ENCODE measurements at places on chromosomes 4 and X.

GRCh38 chr4:148055844-148056243 is 324.0 kb downstream of the ARHGAP10 start:
- DNase-seq = no peak

DNA sequence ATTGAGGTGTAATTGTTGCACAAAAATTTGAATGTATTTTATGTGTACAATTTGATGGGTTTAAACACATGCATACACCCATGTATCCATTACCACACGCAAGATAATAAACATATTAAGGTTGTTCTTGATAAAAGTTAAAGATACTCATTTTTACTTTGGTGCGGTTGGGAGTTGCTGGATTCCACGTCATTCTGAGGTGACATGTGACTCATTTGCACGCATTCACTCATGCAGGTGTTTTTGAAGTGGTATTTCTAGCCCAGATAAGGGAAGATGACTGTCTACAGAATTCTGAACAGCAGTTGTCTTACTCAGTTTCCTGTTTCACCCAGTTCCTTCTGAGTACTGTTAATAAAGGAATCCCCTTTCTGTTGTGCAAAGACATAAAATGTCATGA is 142.0 kb downstream of the RTL3 start:
- peak; percentile 48 for DNase-seq

DNA sequence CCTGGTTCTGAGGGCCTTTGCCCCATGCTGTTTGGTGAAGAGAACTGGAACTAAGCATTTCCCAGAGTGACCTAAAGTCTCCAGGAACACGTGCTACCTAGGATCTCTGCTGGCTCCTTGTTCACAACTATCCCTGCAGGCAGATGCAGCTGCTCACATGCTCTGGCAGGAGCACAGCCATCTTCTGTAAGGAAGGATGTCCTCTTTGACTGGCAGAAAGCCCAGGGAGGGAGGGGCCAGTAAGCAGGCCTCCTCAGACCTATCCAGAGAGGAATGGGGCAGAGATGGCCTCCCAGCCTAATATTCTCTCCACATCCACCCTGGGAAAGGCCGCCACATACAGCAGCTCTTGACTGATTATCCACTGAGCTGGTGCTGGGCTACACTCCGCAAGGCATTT is 142.8 kb upstream of the EOLA2 start:
- DNase-seq = no peak

GRCh38 chrX:154526901-154527675 is 11.1 kb upstream of the FAM3A start:
- peak; percentile 31 for DNase-seq

DNA sequence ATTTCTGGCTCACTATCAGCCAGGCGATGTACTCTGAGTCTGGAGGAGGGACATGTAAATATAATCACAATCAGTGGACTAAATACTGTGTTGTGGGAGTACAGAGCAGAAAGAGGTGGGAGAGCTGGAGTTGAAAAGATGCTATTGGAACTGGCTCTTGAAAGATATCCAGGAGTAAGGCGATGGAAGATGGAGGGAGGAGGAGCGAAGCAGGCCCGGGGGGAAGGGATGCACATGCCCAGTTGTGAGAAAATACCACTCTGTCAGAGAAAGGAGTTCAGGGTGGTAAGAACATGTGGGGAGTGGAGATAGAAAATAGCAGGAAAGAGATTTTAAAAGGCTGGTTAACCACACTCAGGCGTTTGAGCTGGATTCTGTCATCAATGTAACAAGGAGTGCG is 216.9 kb upstream of the ETNPPL start:
- no peak for DNase-seq

DNA sequence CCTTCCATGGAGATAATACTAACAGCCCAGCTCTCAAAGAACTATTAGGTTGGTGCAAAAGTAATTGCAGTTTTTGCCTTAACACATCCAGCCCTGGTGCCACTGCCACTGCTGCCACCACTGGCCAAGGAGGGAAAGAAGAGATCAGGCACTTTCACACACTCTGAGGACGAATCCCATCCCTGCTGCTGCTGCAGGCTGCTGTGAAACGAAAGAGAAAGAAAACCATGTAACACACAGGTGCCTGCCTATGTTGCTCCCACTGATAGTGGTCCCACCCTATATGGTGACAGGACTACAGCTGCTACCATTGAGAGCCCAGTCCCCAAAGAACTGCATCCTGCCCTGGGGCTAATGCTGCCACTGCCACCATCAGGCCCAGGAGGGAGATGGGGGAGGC is 35.1 kb downstream of the TMLHE start:
- no peak for DNase-seq

DNA sequence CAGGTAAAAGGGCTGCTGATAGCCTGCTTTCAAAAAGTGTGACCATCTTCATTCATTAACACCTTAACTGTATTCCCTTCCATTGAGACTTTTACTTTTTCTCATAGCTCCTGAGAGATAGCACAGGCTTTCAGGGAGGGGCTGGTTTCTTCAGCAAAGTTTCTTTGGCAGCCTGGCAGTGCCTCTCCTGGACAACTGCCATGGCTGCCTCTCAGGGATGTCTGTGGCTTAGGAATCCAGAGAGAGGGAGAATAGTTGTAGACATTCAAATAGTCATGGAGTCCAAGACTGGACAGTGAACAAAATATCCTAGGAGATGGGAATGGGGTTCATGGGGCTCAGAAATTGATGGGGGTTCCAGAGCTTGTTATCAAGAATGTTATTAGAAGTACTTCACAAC is 81.1 kb downstream of the FAM47B start:
- DNase-seq = no peak

DNA sequence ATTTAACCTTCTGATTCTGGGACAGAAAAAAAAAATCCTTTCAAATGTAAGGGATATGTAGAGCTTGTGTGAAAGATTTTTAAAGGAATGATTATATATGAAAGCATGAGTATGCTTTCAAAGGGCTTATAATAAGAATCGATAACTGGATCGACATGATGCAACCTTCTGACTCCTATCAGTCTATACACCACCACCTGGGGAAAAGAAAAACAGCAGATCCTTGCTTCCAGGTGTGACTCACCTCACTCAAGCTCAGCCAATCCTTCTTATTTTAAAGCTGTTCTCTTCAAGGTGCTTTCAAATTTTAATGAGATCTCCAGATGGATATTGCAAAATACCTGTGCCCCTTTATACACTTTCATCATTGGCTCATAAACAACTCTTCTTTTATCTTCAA is 102.1 kb upstream of the EDNRA start:
- DNase-seq = no peak

DNA sequence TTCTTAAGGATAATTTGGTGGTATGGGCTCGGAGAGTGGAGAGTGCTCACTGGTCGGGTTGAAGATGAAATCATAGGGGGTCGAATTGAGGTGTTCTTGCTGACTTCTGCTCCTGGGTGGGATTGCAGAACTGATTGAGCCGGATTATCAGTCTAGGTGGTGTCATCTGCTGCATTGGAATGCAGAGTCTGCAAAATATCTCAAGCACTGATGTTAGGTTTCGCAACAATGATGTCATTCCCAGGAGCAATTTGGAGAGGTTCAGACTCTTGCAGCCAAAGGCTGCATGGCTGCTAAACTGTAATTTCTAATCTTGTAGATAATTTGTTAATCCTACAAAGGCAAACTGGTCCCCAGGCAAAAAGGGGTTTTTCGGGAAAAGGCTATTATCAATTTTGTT is 67.7 kb downstream of the RHOH start:
- DNase-seq = no peak

DNA sequence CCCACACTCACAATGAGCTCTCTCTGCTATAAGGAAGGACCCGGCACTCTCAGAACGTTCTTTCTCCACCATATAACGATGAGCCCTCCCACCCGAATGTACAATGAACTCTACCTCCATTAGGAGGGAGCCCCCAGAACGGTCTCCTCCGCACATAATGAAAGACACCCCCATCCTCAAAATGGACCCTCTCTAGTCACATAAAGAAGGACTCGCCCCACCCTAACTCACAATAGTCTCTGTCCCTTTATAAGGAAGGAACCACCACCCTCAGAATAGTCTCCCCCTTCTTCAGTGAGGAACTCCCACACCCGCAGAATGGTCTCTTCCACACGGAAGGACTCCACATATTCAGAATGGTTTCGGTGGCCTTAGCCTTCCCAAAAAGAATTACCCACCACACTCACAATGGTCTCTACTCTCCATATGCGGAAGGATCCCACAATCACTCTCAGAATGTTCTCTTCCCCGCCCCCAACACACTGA is 477 bp downstream of the SLC35A2 start:
- DNase-seq = no peak

DNA sequence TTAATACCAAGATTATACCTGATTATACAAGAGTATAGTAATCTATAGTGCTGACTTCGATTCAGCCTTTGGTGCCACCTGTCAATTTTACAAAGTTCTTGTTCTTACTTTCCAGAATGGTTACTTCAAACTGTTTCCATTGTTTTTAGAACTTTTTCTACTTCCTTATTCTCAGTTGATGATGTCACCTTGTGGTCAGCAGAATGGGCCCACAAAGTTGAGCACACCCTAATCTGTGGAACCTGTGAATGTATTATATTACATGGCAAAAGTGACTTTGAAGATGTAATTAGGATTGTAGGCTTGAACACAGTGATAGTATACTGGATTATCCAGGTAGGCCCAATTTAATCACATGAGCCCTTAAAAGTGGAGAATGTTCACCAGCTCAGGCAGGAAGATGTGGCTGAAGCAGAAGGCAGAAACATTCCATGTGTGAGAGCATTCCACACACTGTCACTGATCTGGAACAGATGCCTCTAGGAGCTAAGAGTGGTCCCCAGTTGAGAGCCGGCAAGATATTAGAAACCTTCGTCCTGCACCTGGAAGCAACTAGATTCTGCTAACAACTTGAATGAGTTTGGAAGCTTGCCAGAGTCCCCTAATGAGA is 6.3 kb upstream of the SGMS2 start:
- DNase-seq = no peak

- no peak for DNase-seq
Observed at GRCh38 chr4:166197166-166197565, 324.1 kb downstream of the TLL1 start.

GRCh38 chrX:123138473-123138872 is 45.6 kb upstream of the GRIA3 start:
- no peak for DNase-seq

- no peak for DNase-seq
Observed at GRCh38 chr4:53274609-53275268, 91.1 kb downstream of the SCFD2 start.

GRCh38 chr4:55947912-55948725 is 626 bp upstream of the CEP135 start:
- no peak for DNase-seq

DNA sequence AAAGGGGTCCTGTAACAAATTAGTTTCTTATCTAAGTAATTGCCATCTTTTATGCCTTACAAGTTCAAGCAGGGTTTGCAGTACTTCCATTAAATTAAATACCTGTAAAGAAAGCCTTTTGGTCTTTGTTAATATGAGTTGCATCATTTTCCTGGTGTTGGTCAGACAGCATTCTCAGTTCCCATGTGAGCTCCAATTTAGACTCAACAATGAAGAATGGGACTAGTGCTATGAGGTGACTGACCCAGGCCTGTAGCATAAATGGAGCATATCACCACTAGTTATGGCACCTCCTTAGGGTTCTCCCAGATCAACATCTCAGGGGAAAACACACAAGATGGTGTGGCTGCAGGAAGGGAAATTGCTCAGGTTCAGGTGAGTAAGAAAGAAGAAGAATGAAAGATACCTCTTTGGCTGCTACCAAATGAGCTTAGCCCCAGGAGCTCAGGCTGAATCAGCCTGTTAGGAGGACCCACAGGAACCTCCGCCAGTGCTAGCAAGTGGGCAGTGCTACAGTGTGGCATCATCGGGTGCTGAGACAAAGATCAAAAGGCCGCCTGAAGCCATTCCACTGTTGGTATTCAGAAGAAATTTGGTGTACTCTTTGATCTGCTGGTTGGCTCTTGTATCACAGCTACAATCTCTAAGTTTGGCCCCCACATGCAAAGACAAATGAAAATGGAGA is 1.8 kb downstream of the TTC29 start:
- DNase-seq = no peak

- DNase-seq = peak; percentile 91
Observed at GRCh38 chr4:1579901-1580691, 104.0 kb downstream of the FAM53A start.

GRCh38 chrX:144586756-144587155 is 660.5 kb upstream of the SPANXN1 start:
- DNase-seq = no peak

DNA sequence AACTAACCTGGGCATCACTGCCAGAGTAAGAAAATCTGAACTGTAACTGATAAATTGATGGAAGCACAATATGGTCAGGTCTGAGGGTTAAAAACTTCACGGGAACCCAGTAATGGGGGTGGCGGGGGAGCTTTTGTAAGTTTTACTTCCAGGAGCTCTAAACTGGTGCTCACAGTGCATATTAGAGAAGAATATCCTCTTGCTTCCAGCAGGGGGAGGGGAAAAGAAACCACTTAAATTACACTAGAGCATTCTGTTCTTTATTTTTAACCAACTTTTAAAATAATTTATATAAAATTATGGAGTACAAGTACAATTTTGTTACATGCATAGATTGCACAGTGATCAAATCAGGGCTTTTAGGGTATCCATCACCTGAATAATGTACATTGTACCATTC is 33.7 kb downstream of the WDR17 start:
- DNase-seq = no peak

- DNase-seq = no peak
Observed at GRCh38 chr4:107243141-107243781, 207.1 kb upstream of the DKK2 start.

- DNase-seq = no peak
Observed at GRCh38 chr4:83331956-83332355, 2.7 kb downstream of the HPSE start.

GRCh38 chrX:14923761-14924160 is 50.5 kb downstream of the MOSPD2 start:
- DNase-seq = no peak
